Stimulated activated CD4-positive, alpha-beta T cell treated with anti-CD3 and anti-CD28 coated beads, Interleukin-15, amount 100 ng/mL, for 48 hours (primary cell): ENCODE measurements at places on chromosomes 3 and 15.
A peak's percentile ranks its signal among the peaks of the same experiment; 100 is the strongest.

DNA sequence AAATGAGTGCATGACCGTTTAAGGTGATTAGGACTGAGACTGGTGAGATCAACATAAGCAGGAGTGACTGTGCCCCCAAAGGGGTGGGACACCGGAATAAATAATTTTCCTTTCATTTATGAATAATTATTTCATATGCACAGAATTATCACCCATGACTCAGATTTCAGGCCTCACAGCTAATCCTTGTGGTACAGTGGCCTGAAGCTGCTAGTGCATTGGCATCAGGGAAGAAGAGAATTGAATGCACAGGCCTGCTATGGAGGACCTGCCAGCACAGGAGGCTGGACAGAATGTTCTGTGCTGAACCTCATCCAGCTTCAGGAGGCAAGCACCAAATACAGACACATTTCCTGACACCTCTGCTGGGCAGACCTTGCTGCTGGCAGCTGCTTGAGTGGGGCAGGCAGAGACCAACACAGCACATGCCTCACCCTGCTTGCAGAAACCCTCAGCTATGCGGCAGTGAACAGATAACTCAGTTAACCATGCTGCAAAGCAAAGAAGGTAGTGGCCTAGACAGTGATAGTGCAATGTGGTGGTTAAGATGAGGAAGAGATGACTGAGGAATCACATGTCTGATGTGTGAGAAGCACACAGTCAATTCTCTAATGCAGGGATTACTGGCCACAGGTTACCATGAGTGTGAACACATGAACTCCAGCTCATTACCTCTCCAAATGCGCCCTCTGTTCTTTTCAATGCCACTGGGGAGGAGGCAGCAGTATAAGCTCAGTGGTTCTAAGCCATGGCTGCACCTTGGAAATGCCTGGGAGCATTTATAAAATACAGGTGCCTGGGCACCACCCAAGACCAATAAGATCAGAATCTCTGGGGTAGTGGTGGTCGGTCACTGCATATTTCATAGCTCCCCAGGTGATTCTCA lies 68.1 kb upstream of the SCN5A start:
- DNase-seq: no peak

DNA sequence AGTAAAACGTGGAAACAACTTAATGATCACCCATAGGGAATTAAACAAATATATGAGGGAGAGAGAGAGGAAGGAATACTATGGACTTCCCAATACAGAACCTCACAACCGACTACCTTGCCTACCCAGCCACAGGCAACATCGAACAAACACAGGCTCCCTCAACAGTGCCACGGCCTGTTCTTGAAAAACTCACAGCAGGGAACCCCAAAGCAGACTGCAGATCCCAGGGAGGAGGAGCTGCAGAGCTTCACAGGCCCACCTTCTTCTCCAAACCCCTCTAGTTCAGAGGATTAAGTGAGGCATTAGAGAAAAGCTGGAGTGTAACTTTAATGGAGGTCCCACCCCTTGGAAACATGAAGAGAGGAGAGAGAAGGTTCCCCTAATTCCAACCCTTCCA lies 110.2 kb downstream of the ST8SIA2 start:
- DNase-seq: no peak

DNA sequence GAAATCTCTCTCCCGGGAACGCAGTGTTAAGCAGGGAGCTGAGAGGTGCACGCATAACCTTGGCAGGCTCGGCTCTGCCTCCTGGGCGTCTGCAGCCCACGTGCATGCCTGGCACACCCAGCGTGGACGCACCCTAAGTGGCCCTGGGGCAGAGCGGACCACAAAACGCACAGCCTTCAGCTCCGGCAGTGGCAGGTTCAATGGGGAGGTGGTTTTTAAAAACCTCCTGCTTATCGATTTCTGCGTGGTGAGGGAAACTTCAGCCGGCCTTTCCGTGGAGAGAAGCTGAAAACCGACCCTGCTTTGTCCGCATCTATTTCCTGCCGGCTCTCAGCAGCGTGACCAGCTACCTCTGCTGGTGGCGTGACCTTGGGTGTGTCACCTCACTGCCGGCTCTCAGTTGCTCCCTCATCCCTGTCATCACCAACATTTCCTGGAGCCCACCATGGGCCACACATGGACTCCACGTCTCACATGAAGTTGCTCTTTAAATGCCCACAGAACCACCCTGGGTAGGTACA lies 134.8 kb upstream of the MEF2A start:
- DNase-seq: no peak

DNA sequence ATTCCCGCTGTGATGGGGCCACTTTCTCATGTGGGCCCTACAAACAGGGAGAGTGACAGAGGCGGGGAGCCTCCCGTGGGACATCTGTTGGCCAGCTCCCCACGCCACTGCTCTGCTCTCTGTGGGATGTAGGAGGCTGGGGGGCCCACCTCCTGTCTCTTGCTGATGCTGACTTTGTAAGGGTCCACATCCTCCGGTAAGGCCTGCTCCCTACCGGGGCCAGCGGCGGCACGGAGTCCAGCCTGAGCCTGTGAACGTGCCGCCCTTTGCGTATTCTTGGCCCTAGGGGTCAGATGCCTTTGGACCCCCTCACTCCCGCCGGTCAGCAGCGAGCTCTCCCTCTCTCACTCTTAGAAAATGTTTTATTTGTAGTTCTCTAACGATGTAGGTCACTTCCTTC lies 153.2 kb downstream of the LRRC28 start:
- no peak for DNase-seq

GRCh38 chr3:177724020-177724638 lies 526.8 kb upstream of the TBL1XR1 start:
- no peak for DNase-seq

GRCh38 chr3:45387171-45387570 lies 1.2 kb upstream of the LARS2 start:
- no peak for DNase-seq

GRCh38 chr15:90004671-90005070 lies 3.5 kb downstream of the ZNF710 start:
- DNase-seq: peak; percentile 49

DNA sequence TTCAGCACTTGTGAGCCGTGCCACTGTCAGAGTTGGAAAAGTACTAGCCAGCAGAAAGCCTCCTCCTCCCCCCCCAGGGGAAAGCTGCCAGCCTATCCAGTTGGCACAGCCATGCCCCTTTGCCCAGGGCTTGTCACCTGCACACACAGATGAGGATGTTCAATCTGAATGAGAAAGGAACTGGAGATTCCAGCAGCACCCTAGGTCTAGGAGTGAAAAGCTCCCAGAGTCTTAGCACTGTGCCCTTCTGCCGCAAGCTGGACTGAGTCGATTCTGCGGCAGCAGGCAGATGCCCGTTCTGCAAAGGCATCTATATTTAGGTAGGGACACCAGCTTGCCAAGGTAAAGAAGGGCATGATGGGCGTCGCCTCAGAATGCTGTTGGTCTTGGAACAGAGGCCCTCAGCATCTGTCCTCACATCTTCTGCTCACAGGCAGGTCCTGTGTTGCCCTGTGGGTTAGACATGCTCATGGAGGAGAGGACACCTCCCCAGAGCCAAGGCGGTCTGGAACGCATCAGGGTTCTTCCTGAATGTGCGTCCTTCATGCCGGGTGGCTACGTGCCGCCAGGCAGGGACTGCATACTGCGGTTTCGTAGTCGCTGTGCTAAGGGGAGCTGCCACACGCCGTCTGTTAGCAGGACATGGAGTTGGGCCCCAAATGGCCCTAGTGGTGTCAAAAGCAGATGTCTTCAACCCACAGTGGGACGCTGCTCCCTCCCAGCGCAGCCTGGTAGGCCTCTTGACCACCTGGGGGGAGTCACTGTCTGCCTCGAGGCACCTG lies 109.5 kb downstream of the VGLL4 start:
- DNase-seq: no peak

DNA sequence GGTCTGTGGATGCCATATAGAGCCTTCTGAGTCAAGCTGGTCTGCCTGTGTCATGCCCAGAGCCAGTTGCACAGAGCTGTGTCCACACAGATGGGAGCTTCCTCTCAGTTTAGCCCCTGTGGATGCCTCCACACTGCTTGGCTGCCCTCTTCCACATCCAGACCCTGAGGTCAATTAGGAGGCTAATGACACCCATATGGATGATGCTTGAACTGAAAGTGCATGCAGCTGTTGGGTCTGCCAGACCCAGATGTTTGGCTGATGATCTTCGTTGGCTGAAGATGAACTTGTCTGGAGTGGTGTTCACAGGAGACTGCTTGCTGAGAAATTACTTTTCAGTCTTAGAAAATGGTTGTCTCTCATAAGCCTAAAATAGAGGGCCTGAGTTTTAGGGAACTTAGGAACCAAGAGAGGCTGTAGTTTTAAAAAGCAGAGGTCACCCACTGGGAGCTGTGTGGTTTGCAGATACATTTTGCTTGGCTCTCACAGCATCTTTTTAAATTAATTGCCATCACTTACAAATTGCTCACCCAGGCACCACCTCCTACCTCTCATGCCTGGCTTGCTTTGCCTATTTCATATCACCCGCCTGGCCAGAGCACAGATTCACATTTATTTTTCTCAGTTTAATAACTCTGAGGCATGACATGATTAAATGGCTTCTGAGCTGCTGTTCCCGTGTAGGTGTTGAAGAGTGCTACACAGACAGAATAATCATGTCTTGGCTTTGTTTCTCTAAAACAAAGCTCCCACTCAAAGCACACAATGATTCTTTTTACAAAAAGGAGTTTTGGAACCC lies 176.1 kb downstream of the MINAR1 start:
- DNase-seq: no peak

- no peak for DNase-seq
Measured at GRCh38 chr3:182309120-182309519, 484.2 kb upstream of the ATP11B start.

- DNase-seq: no peak
Measured at GRCh38 chr3:23359116-23359515, 156.0 kb downstream of the UBE2E2 start.
